Breast epithelium (tissue), 4 donors: ENCODE measurements at places on chromosomes 4 and X.

DNA sequence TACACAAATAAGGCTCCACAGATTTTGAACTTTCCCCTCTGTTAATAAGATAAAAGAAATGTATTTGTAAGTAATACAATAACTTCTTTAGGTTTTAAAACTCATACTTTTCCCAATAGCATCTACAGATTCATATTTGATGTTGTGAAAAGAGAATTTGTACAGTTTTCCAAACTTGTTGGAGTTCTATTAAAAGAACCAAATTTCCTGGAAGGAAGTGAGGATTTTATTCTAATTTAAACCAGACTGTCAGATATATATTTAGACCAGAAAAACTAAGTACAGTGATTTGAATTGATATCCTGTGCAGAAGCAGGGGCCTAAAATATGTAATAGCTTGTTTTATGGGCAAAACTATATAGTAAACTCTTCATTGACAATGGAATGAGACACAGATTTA is 53.7 kb downstream of the NAA11 start:
- no peak for DNase-seq

GRCh38 chrX:18666614-18667013 is 5.3 kb downstream of the RS1 start:
- no peak for DNase-seq

DNA sequence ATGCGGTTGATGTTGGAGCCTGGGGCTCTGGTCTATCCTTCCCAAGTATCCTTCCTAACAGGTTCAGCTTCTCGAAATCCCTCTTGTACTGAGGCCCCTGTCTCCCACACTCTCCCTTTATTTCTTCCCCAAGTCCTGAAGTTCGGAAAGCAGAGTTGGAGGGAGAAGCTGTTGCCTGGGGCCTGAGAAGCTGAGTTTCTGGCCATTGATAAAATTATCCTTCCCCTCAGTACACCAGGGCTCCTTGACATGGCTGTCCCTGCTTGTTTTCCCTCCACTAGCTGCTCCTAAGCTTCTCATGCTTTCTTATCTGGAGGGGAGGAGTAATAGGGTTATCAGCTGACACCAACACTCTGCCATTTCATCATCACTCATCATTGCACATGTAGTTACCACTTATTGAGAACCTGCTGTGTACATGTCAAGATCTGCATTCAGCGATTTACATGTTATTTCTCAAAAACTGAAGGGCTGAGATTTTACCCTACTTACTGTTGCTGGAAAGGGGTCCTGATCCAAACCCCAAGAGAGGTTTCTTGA is 58.0 kb downstream of the FUNDC1 start:
- DNase-seq, result no peak

DNA sequence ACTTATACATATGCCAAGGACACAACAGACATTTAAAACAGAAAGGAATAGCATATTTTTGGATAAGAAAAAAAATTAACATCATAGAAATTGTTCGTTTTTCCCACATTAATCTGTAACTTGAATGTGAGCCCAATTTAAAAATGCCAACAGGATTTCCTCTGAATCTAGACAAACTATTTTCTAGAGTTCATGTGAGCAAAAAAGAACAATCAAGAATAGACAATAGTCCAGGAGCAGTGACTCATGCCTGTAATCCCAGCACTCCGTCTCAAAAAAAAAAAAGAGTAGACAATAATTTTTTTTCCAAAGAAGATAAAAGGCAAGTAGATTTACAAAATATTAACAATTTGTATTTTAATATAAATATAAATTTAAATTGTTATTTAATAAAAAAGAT is 73.7 kb upstream of the DUSP21 start:
- DNase-seq, result no peak

GRCh38 chr4:11116940-11117339 is 311.8 kb downstream of the HS3ST1 start:
- DNase-seq, result no peak

DNA sequence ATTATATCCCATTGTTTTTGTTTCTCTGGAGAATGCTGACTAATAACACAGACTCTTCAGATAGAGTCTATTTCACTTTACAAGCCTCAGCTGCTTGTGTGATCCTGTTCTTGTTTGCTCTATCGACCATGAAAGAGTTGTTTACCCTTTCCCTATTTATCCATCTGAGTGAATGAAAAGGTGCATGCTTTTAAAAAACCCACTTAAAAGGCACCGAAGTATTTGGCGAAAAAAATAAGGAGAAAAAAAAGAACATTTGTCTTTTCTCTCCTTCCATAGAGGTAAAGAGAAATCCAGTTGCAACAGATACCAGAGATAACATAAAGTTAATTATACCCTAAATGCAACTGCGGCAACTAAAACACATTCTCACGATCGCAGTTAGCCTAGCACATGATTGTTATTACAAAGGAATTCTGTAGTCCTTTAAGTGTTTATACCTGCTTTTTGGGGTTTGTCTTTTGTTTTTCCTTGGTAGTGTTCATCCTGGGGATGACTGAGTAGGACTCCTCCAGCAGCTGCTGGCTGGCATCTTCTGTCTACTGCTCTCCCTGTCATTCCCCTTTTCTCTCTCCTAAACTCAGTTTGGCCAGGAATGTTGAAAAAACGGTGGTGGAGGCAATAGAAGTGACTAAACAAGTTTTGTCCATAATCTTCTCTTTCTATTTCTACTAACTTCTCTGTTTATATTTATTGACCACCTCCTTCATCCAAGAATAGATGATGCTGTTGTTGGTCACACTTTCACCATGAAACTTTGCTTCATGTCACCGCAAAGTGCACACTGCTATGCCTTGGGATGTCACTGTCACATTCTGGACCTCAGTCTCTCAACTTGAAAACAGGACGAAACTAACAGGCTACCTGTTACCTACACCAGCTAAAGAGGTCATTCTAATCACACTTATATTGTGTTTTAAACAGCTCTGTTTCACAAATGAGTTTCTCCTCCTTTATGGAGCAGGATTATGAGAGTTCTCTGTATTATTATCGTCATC is 41.9 kb upstream of the FRAS1 start:
- no peak for DNase-seq

DNA sequence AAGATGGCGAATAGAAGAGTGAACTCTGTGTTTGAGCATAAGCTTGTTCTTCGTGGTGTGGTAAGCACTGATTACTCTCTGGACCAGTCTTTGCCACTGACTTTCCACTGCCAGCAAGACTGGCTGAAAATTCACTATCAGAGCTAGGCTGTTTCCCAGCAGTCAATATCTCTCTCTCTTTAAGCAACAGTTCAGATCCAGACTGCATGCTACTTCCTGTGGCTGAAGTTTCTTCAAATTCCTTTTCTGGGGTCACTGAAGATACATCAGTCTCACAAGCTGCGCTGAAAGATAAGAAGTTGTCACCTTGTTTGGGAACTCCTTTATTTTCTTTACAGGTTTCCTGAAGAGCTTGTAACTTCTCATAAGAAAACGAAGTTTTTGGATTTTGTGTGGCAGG is 54.0 kb upstream of the FAM120C start:
- DNase-seq, result no peak

DNA sequence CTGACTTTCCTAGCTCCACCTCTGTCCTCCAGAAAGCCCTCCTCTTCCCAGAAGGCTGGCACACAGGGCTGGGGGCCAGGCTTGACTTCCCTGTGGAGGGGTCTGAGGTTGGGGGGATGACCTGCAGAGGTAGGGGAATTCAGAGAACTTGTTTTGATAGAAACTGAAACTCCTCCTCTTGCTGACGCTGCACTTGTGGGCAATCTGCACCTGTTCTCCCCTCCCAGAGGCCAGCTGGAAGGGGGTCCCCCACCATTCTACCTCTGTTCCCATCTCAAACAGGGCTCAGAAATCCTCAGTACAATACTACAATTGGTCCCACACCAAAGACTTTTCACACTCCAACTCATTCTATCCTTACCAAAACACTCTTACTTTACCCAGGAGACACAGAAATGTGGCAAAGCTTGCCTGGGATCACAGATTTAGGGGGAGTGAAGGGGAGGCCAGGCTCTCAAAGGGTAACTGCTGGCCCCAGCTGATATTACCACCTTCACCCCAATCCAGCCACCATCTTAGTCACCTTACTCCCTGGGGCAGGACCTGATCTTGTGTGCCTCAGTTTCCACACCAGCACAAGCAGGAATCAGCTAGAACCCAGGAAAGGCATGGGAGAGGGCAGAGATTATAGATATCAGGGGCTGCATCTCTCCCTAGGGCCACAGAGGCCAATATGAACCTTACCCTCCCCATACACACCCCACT is 18.5 kb downstream of the OTUD5 start:
- DNase-seq, result no peak

- no peak for DNase-seq
These were observed 94.6 kb downstream of the IRS4 start for GRCh38 chrX:108641589-108642272.

DNA sequence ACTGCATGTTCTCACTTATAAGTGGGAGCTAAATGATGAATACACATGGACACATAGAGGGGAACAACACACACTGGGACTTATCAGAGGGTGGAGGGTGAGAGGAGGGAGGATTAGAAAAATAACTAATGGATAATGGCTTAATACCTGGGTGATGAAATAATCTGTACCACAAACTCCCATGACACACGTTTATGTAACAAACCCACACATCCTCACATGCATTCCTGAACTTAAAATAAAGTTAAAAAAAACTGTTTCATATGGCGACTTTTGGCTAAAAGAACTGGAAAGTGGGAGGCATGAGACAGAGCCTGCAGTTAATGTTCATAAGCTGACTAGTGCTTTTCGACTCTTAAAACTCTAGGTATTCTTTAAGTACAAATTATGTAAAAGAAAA is 98.9 kb upstream of the NPFFR2 start:
- DNase-seq, result no peak

- no peak for DNase-seq
These were observed 86.7 kb downstream of the HAUS3 start for GRCh38 chr4:2155246-2155645.

GRCh38 chr4:109072595-109072994 is 229.9 kb downstream of the COL25A1 start:
- DNase-seq, result no peak

DNA sequence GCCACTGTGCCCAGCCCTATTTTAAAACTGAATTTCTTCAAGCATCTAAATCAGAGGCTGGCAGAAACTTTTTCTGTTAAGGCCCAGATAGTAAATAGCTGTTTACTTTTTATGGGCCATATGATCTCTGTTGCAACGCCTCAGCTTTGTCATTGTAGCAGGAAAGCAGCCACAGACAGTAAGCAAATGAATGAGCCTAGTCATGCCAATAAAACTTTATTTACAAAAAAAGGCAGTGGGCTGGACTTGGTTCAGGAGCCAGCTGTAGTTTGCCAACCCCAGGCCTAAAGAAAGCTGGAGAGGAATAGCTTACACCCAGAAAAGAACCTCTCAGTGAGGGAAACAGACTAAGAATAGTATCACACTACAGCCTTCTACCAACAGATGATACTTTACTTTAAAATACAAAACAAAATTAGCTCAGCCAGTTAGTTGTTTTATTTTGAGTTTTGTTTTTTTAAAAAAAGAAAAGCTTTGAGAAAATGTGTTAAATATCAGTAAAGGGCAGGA is 25.5 kb downstream of the CHST7 start:
- no peak for DNase-seq

- DNase-seq, result no peak
These were observed 40.7 kb upstream of the DDX3X start for GRCh38 chrX:41293269-41293668.

DNA sequence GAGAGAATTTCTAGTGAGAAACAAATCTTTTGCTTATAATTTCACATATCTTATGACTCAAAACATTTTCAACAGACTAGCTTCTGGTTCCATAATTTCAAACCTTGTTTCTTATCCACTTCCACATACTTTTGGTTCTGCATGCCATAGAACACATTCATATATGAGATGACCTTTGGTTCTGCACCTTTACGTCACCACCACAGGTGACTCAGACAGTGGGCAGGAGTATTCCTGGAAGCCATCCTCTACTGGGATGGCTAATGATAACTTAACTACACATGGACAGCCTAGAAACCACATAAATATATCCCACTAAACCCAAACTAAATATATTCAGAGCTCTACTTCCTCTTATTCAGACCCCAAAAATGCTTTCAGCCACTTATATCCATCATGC is 133.3 kb downstream of the DCK start:
- no peak for DNase-seq

DNA sequence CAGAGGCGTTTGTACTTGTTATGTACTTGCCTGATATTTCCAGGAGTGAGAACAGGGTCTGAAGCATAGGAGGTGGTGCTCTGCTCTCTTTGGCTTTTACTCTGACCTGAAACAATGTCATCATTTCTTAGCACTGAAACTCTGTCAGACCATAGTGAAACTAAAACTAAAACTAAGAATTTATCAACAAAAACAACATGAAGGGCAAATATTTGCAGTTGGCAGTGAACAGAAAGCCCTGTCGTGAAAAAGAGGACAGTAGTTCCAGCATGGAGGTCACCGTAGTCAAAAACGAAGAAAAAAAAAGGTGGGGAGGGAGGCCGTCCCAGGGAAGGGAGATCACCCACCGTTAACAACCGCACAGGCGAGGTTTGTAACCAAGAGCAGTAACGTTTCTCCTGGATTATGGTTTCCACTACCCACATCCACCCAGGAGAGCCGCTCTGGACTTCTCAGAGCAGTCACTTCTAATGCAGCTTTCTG is 97.5 kb downstream of the ANK2 start:
- DNase-seq, result no peak

DNA sequence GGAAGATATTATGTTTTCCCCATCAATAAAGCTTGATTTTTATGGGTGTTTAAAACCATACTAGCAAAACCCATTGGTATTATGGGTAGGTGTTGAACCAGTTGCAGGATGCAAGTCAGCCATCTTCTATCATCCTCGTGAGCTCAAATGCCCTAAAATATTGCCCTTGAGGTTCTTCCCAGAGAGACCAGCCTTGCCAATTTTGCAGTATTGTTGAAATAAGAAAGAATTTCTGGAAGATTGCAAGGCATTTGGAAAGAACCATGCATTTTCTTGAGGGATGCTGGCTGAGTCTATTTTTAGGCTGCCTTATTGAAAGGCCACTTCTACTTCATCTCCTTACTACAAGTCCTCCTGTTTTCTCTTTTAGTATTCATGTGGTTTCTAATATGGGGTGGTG is 60.9 kb upstream of the SOD3 start:
- DNase-seq, result no peak

DNA sequence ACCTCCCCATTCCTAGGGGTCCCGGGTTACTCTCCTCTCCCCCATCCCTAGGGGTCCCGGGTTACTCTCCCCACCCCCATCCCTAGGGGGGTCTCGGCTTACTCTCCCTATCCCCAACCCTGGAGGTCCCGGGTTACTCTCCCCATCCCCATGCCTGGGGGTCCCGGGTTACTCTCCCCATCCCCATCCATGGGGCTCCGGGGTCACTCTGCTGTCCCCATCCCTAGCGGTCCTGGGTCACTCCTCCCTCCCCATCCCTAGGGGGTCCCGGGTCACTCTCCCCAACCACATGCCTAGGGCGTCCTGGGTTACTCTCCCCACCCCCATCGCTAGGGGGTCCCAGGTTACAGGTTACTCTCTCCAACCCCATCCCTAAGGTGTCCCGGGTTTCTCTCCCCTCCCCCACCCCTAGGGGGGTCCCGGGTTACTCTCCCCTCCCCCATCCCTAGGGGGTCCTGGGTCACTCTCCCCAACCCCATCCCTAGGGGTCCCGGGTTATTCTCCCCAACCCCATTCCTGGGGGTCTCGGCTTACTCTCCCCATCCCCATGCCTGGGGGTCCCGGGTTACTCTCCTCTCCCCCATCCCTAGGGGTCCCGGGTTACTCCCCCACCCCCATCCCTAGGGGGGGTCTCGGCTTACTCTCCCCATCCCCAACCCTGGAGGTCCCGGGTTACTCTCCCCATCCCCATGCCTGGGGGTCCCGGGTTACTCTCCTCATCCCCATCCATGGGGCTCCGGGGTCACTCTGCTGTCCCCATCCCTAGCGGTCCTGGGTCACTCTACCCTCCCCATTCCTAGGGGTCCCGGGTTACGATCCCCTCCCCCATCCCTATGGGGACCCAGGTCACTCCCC is 821 bp downstream of the ASMTL start:
- no peak for DNase-seq
